ENCODE measurements at places on chromosomes 2 and 18.

DNA sequence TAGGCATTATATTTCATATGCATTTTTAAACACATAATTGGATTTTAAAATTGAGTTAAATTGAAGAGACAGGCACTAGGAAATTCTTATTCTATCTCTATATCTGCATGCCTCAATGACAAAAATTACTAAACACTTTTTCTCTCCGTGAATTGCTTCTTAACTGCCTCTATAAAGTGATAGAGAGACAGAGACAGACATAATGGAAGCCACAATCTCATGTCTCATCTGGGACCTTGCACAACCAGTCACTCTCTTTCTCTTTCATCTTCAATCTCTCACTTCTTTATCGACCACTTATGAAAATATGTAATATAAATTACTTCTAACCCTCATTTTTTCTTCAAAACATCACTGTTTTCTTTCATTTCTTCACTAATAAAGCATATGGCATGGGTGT, 238.9 kb upstream of the ZNF804A start:
- DNase-seq, result no peak

- peak; percentile 7 for DNase-seq
Measured at GRCh38 chr2:203484266-203485112, 50.6 kb downstream of the RAPH1 start.

GRCh38 chr18:51170664-51171063, 26.8 kb downstream of the MEX3C start:
- DNase-seq, result no peak

- no peak for DNase-seq
Measured at GRCh38 chr2:239130786-239131325, 270.0 kb downstream of the HDAC4 start.

DNA sequence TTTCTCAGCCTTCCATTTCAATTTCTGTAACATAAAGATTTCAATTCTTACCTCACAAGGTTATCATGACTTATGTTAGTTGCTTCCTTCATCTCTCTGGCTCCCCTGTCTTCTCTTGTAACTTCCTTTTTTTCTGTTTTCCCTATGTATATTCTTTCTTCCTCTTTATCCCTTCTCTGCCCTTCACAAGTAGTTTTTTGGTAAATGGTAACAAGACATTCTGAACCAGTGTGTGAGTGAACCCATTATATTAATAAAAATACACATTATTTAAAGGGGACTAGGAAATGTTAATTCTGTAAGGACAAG, 8.4 kb downstream of the ACSL3 start:
- no peak for DNase-seq

DNA sequence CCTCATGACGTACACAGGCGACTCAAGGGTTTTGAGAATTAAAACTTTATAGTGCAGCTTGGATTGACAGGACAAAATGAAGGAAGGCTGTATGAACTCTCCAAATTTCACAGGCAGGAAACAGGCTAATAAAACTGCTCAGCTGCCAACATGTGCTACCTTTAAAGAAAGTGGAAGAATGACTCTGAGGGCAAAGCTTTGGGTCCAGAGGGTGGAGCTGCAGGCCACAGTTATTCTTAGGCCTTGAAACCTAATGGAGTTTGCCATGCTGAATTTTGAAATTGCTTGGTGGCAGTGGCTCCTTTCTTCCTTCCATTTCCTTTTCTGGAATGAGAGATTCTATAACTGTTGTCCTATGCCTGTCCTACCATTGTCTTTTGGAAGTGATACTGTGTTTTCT, 34.8 kb downstream of the HAT1 start:
- DNase-seq, result no peak

DNA sequence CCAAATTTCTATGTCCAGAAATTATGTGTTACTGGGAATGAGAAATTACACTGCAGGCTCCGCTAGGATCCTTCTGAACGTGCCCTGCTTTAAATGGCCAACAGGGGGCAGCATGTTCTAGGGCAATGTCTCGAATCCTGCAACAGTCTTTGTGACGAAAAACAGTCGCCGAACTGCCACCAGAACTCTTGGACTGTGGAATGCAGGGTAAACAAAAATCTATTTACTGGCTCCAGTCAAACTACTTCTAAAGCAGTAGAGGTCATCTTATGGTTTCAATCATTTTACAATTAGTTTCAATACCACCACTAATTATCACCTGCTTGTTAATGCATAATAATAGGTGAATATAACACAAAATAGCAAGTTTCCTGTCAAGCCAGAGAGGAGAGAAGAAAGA, 9.8 kb upstream of the ZNF397 start:
- peak; percentile 50 for DNase-seq

- no peak for DNase-seq
Measured at GRCh38 chr2:74864728-74865722, 31.1 kb downstream of the HK2 start.

DNA sequence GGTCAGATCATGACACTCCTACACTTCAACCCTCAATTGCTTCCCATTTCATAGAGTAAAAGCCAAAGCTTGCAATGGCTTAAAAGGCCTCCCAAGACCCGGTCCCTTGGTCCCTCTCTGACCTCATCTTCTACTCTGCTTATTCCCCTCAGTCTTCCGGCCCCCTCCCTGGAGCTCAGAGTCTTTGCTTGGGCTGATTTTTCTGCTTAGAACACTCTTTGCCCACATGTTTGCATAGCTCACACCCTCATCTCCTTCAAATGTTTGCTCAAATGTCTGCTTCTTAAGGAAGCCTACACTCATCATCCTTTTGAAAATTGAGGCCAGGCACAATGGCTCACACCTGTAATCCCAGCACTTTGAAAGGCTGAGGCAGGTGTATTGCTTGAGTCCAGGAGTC, 65.6 kb upstream of the CAPN13 start:
- DNase-seq, result no peak

GRCh38 chr2:127051116-127052056, 55.6 kb downstream of the BIN1 start:
- DNase-seq, result no peak

DNA sequence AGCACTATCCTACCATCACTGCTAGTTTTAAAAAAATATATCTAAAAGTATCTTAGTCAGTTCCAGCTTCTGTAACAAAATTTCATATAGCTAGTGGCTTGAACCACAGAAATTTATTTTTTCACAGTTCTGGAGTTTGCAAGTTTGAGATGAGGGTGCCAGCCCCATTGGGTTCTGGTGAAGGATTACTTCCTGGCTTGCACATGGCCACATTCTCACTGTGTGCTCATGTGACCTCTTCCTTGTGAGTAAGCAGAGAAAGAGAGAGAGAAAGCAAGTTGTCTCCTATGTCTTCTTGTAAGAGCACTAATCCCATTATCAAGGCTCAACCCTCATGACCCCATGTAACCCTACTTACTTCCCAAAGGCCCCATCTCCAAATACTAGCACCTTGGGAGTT, 158.9 kb downstream of the DOK6 start:
- no peak for DNase-seq

DNA sequence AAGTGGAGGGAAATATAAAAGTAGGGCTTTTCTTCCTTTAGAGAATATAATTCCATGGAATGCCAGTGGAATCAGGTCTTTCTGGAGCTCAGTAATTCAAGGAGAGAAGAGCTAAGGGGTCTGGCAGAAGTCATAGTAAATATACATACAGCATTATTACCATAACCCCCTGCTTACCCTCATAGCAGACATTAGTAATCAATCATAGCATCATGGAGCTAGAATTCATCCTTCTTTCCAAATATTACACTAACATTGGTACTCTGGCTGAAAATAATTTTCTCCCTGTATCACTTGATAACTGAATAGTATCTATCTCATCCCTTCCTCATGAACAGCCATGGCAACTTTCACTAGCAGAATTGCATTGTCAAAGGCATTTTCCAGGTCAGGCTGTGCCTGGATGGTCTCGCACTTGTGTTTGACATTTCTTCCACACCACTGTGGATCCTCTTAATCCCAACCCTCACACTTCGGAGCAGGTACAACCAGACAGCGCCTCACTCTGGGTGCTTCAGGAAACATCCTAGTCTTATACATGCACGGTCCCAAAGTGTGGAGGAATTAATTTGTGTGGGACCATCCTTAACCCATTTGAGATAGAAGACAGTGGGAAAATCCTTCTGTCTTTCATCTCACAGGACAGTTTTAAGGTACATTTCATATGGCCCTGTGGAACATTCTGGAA, 84.2 kb upstream of the SEC11C start:
- no peak for DNase-seq

GRCh38 chr2:7037340-7038333, 120.4 kb downstream of the RNF144A start:
- peak; percentile 7 for DNase-seq

DNA sequence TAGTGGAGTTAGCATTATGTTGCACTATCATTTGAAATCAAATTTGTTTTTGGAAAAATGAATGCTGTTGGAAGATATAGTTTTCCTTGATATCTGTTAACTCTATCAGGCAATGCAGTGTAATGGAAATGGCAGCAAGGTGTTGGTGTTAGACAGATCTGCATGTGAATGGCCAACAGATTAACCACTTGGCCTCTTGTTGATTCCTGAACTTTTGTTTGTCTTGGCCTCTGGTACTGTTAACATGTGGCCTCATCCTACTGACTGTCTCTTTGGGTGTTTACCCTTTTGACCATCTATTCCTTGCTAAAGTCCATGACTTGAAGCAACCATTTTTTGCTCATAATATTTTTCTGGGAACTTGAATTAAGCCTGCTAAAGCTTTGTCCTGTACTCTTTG, 110.2 kb upstream of the CDH2 start:
- no peak for DNase-seq

Data from stimulated activated CD4-positive, alpha-beta T cell treated with anti-CD3 and anti-CD28 coated beads, Interleukin-1b, Interleukin-23, amount 100 ng/mL, for 1 hour (primary cell).